ENCODE measurements at places on chromosomes 6 and 20. TPM values are rescaled to one million over a fixed set of nuclear protein-coding genes. Genes with fewer than 3 reads are reported as not detected.

- no peak for DNase-seq
Measured at GRCh38 chr20:40488401-40488800, 200.6 kb downstream of the MAFB start.

The RALGAPB gene
- polyA plus RNA-seq, result 30.1 TPM

The NMBR gene
- polyA plus RNA-seq, result 0.15 TPM

GRCh38 chr20:2086177-2086979, 15.2 kb upstream of the STK35 start:
- no peak for DNase-seq

The PSORS1C2 gene
- polyA plus RNA-seq, result not detected
